ENCODE measurements at places on chromosomes 12 and 14.
A peak's percentile ranks its signal among the peaks of the same experiment; 100 is the strongest.

GRCh38 chr12:7096979-7097378 lies 4.7 kb upstream of the C1R start:
- peak; percentile 47 for DNase-seq

GRCh38 chr12:52913431-52913821 lies 8.6 kb upstream of the KRT8 start:
- no peak for DNase-seq

- peak; percentile 95 for DNase-seq
These were observed at the start of gene RXYLT1 for GRCh38 chr12:63779498-63780481. RXYLT1 (plus strand) TSS chr12:63779909; CDS start chr12:63779961, 52 bp downstream.

DNA sequence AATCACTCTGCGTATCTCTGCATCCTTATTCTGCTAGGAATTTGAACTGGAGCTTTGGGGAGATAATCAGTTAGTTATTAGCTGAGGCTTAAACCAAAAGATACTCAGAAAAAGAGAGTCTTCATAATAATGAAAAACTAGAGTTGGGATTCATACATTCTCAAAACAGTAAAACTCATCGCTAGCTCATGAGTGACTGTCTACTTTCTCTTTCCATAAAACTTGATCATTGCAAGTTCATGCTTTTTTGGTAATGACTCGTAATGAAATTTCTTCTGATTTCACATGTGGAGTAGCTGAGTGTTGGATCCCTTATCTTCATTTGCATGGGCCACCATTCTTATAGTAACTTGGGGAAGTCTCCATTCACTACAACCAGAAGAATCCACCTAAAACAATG lies 397.7 kb downstream of the PDZRN4 start:
- DNase-seq, result no peak

GRCh38 chr12:38427442-38427841 lies 110.9 kb downstream of the ALG10B start:
- no peak for DNase-seq

DNA sequence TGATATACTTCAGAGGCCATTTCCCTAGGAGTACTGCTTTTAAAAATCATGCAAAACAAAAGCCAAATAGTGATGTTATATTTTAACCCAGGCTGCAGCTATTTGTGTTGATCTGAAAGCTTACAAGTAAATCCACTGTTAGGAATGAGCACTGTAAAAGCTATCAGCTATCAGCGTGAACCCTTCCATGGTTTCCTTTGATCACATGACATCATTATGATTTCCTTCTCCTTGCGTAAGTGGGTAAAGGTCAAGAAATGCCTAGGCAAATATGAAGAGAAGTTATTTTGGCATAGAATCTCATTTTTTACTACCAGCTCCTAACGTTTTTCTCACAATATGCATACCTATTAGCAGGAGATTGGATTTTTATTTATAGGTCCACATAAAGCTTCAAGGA lies 48.6 kb upstream of the CATSPERB start:
- DNase-seq, result no peak

- no peak for DNase-seq
These were observed 7.0 kb downstream of the FOXA1 start for GRCh38 chr14:37587881-37588666.

- DNase-seq, result peak; percentile 56
These were observed 6.6 kb downstream of the DLK1 start for GRCh38 chr14:100733152-100733850.

GRCh38 chr12:7131502-7131866 lies 1.3 kb downstream of the CLSTN3 start:
- no peak for DNase-seq

- no peak for DNase-seq
These were observed 74.2 kb downstream of the GNS start for GRCh38 chr12:64685050-64685449.

DNA sequence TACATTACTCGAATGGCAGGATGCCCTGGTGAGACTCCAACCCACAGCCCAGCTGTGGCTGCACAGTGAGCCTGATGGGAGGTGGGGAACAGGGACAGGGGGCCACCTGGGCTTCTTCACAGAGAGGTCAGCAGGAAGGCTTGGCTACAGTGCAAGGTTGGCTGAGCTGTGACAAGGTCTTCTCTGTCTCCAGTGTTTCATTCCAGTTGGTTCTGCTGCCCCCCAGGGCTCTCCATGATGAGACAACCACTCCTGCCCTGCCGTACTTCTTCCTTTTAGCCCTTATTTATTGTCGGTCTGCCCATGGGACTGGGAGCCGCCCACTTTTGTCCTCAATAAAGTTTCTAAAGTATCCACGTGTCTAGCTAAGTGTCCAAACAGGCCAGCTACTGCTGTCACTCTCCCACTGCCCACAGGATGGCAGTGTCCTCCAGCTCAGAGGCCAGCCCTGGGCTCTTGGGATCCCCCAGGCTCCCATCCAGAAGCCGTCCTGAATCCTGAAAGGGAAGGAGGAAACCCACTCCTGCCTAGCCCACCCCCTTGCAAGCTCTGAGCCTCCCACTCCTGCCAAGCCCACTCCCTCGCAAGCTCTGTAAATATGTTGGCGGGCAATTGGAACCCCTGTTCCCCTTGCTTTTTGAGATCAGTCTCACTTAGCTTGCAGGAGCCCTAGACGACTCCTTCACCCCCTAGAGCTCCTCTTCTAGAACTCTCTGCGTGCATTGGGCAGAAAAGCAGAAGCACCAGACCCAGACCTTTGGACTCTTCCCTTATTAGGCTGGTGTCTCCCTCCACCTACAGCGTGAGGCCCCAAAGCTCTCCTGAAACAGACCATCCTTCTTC lies 5.4 kb downstream of the C1QL4 start:
- DNase-seq, result peak; percentile 87

GRCh38 chr12:92973614-92974013 lies 44.5 kb upstream of the EEA1 start:
- no peak for DNase-seq
